Mesothelial cell of epicardium (in vitro differentiated cells): ENCODE measurements at places on chromosomes 7 and 10. TPM values are rescaled to one million over a fixed set of nuclear protein-coding genes. Genes with fewer than 3 reads are reported as not detected.

The TM9SF3 gene
- 144 to 147 TPM (median 144 TPM) in 3 replicates for total RNA-seq

The GRB10 gene
- 52.4 to 59.2 TPM (median 56.1 TPM) in 3 replicates for total RNA-seq

The PLEKHS1 gene
- not detected in 3 replicates for total RNA-seq

The PSAP gene
- 554 to 574 TPM (median 557 TPM) in 3 replicates for total RNA-seq

The AFAP1L2 gene
- total RNA-seq, result 4.0 to 5.7 TPM (median 5.7 TPM) in 3 replicates

The OR13A1 gene
- total RNA-seq, result 0.13 to 0.35 TPM (median 0.16 TPM) in 3 replicates

The SP4 gene
- total RNA-seq, result 7.7 to 8.8 TPM (median 8.5 TPM) in 3 replicates

The PLPP4 gene
- total RNA-seq, result 7.4 to 8.8 TPM (median 8.7 TPM) in 3 replicates

The SDHAF3 gene
- total RNA-seq, result 13.4 to 15.6 TPM (median 14.4 TPM) in 3 replicates

The PMPCB gene
- total RNA-seq, result 64.0 to 68.6 TPM (median 65.1 TPM) in 3 replicates

The IGFBP3 gene
- total RNA-seq, result 1,085 to 1,177 TPM (median 1,171 TPM) in 3 replicates

The STEAP1 gene
- total RNA-seq, result 0.27 to 0.43 TPM (median 0.42 TPM) in 3 replicates

The UCN3 gene
- total RNA-seq, result not detected in 3 replicates

The CYP2C18 gene
- total RNA-seq, result not detected in 3 replicates

The CPA2 gene
- total RNA-seq, result 0.54 to 0.73 TPM (median 0.72 TPM) in 3 replicates

The AGBL3 gene
- total RNA-seq, result 2.2 to 3.7 TPM (median 2.3 TPM) in 3 replicates

The SLC26A4 gene
- total RNA-seq, result 0.14 to 0.16 TPM in 2 of 3 replicates, not detected in the other

The NODAL gene
- not detected in 3 replicates for total RNA-seq

The CADPS2 gene
- 1.9 to 2.7 TPM (median 2.3 TPM) in 3 replicates for total RNA-seq

The ACSM6 gene
- not detected in 3 replicates for total RNA-seq

The PKD1L1 gene
- total RNA-seq, result 0.18 to 0.38 TPM (median 0.36 TPM) in 3 replicates

The CRTAC1 gene
- total RNA-seq, result 0.25 to 0.63 TPM (median 0.49 TPM) in 3 replicates

The CFAP69 gene
- total RNA-seq, result 3.7 to 4.8 TPM (median 4.6 TPM) in 3 replicates

The SPDYE1 gene
- not detected in 3 replicates for total RNA-seq

The PTPN20 gene
- total RNA-seq, result not detected in 3 replicates

The CHAT gene
- not detected in 3 replicates for total RNA-seq

The AKAP9 gene
- total RNA-seq, result 108 to 119 TPM (median 110 TPM) in 3 replicates
